Head of caudate nucleus (tissue), 42 donors: ENCODE measurements at places on chromosomes 5 and 9.

DNA sequence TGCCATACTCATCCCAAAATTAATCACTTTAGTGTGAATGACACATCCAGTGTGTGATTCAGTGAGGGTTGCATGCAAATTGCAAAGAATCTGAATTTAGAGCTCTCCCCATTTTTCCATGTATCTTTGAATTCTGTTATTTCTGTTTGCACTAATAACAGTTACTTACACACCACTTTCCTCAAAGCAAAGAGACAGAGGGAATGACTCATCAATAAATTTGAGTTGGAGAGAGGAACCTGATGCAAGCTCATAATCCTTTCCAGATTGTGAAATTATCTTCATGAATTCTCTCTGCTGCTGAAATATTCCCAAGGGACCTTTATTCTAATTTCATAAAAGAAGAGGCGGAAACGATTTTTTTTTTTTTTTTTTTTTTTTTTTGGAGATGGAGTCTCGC lies 204.8 kb downstream of the CDH9 start:
- DNase-seq: no peak

- DNase-seq: no peak
These were observed 161.0 kb downstream of the SLC28A3 start for GRCh38 chr9:84179531-84179930.

DNA sequence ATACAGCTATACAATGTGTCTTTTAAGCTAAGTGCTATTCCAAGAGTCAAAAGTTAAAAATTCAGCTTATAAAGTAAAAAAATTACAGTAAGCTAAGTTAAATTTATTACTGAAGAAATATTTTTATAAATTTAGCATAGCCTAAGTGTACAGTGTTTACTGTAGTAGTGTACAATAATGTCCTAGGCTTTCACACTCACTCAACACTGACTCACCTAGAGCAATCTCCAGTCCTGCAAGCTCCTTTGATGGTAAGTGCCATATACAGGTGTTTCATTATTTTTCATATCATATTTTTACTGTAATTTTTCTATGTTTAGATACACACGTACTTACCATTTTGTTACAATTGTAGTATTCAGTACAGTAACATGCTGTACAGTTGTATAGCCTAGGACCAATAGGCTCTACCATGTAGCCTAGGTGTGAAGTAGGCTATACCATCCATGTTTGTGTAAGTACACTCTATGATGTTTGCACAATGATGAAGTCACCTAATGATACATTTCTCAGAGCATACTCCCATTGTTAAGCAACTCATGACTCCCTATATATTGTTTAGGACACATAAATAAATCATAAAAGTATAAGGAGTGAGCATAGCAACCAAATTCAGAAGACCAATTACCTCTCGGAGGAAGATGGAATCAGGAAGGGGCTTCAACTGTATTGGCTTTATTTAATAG lies 165.1 kb upstream of the SLC30A5 start:
- DNase-seq: no peak

DNA sequence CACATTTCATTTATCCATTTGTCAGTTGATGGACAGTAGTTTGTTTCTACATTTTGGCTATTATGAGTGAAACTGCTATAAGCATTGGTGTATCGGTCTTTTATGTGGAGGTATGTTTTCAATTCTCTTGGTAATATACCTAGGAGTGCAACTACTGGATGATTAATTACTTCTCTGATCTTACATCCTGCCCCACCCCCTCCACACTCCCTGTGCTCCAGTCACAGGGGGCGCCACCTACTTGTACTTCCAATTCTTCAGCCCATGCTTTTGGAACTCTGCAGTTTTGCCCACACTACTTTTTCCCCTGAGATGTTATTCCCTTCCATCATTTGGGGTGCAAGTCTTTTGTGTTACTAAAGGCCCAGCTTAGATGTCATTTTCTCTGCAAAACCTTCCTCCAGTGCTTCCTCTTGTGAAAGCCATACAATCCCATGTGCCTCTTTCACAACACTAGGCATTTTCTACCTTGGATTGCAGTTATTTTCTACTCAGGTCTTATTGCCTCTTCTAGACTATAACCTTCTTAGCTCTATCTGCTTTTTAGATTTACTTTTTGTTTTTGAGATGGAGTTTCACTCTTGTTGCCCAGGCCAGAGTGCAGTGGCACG lies 42.1 kb downstream of the SEC61B start:
- DNase-seq: no peak

DNA sequence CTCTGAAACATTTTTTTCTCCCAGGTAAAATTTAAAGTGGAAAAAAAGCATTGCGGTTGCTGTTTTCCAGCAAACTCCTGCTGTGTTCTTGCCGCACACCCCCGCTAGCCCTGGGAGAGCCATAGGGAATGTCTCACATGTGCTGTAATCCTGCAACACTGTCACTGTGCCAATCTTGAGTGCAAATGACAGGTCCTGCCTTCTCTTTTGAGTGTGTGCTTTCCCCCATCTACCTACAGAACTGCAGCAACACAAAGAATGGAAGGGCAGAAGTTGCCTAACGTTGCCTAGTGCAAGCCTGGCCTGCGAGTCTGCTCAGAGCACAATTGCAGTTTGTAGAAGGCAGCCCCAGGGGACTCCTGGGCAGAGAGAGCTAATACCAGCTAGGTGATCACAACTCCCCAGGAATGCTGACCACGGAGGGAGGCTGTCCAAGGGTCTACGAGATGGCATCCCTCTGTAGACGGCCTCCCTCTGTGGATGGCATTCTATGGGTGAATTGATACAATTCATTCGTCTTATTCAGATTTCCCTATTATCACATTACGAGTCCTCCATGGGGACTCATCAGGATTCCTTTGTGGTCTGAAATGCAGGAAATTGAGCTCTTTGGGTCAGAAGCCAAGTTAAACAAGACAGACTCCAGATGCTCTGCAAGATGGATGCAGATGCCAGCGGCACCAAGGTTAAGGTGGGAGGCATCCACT lies 172.6 kb upstream of the S1PR3 start:
- DNase-seq: no peak

- no peak for DNase-seq
These were observed 34.0 kb downstream of the RASGEF1C start for GRCh38 chr5:180175015-180175431.

DNA sequence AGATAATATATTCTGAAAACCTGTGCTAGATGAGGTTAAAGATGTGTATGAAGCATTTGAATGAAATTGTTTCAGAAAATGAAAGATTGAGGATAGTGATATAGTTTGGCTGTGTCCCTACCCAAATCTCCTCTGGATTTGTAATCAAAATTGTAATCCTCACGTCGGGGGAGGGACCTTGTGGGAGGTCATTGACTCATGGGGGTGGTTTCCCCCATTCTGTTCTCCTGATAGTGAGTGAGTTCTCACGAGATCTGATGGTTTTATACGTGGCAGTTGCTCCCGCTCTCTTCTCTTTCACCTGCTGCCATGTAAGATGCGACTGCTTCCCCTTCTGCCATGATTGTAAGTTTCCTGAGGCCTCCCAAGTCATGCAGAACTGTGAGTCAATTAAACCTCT lies 2.0 kb upstream of the TEX48 start:
- DNase-seq: no peak

GRCh38 chr9:36913393-36914211 lies 120.5 kb downstream of the PAX5 start:
- DNase-seq: no peak

DNA sequence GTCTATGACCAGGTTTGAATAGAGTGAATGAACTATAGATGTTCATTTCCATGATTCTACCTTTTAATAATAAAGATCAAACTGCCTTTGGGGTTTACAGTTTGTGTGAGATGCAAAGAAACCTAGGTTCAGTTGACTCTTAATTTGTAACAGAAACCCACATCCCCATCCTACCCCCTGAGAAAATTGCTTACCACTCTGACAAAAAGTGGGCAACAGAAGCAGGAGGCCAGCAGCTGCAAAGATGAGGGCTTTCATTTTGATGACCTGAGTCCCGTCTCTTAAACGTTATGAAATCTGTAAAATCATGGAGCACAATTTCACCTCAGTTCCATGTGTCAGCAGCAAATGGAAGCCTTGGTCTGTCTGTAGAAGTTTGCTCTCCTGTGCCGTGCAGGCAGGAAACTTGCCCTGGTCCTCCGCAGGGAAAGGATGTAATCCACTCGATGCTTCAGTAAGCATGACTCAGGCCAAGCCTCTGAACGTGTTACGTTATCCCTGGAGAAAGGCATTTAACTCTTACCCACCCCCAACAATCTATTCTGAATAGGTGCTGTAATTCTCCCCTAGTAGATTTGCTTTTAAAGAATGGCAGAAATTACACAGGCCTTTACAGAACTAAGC lies at the start of gene F2RL2:
TSS of gene F2RL2 (minus strand) at position 431 of the 624 bp plus-strand sequence. CDS start at position 258, 173 bp downstream.
- no peak for DNase-seq

DNA sequence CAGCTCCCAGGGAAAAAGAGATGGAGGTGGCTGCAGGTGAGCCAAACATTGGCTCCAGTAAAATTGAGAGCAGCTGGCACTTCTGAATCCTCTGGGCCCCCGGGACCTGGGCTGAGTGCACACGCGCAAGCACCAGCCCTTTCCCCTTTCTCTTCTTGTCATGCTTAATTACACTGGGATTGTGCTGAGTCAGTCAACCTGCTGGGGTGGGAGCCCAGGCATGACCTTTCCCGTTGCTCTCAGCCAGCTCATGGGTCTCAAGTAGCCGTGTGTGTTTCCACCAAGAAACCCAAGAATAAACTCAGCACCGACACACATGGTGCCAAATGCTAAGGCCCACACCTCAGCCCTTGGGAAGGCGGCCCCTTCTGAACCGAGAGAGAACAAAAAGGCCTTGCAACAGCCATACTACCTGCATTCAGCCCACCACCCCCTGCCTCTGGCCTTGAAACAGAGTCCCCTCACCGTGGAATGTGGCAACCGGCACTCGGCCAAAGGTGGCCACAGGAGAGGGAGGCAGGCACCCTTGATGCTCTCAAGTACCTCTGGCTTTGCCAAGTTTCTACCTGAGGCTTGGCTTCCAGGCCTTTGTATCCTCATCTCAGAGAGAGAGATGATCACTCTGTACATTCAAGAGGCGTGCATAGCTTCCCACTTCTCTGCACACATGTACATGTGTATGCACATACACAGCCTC lies 28.1 kb downstream of the SLIT3 start:
- DNase-seq: no peak

DNA sequence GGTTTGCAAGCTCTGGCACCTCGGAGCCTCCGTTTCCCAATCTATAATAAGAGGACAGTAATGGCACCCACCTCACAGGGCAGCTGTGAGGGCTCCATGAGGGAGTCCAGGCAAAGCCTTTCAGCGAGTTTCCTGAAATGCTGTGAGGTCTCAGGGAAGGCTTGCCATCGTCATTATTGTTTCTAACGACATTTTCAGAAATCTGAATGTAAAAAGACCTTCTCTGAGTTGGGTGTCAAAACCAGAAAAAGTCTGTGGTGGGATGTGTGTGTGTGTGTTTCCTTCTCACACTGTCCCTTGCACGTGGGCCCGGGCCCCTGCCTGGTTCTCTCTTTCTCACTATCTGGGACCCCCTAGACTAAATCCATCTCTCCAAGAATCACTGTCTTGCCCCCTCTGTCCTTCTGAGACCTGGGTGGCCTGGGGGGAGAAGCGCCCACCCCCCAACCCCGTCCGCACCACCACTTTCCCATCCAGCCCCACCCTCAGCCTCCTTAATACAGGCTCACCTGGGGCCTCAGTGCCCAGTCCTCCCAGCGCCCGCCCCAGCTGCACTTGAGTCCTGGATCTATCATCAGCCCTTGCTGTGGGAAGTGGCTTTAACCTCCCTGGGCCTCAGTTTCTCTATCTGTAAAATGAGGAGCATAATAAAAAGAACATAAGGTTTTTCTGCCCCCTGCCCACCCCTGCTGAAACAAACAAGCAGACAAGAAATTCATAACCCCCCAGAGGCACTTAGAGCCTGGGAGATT lies 180.3 kb downstream of the C9orf50 start:
- no peak for DNase-seq

- DNase-seq: no peak
These were observed 4.2 kb upstream of the PFN3 start for GRCh38 chr5:177404641-177405179.

GRCh38 chr5:154059039-154059430 lies 20.3 kb downstream of the MFAP3 start:
- no peak for DNase-seq

GRCh38 chr5:138784590-138784989 lies 31.4 kb downstream of the CTNNA1 start:
- no peak for DNase-seq

- DNase-seq: no peak
These were observed 101.1 kb downstream of the APBA1 start for GRCh38 chr9:69571032-69571431.

DNA sequence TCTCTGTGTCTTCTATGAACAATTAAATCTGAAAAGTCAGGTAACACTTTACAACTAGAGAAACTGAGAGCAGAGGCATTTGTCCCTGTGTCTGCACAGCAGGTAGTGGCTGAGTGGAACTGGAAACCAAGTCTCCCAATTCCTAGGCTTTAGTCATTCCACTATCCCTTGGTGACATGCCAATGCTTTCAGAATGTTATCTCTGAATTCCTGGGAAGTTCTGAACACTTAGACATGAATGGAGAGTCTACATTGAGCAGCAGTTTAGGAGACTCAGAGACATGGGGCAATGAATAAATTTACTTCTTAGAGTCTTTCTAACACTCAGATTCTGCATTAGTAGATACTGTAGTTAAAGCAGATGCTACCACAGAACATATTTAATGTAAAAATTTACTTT lies 94.8 kb upstream of the APC start:
- DNase-seq: no peak

DNA sequence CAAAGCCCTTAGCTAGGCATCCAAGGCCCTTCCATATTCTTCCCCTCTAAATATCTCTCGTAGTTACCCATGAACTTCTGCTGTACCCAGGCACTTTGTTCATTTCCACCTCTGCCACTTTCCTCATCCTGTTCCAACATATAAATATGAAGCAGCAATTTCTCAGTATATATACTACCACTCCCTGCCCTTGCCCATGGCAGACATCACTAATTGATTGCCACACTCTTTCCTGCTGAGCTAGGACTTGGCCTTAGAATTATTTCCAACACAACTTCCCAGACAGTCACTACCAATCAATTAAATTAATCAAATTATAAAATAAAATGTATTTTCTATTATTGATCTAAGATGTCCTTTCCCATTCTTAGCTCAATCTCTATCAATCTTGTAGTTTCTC lies 8.5 kb downstream of the INSYN2B start:
- DNase-seq: no peak

DNA sequence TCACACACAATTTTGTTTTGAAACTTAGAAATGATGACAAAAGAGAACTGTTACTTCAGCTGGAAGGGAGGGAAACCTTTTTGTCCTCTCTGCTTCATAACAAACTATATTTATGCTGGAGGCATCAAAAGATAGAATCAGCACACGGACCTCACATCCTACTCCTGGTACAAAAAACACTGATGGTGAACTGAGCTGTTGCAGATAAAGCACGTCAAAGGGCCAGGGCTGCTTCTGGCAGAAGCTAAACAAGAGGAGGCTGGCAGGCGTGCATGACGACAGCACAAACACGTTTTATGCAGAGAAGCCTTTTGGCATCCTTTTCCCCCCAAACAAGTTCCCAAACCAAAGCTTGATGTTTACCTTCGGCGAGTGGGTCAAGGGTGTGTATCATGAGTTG lies 169.6 kb downstream of the SLC24A2 start:
- peak; percentile 48 for DNase-seq

DNA sequence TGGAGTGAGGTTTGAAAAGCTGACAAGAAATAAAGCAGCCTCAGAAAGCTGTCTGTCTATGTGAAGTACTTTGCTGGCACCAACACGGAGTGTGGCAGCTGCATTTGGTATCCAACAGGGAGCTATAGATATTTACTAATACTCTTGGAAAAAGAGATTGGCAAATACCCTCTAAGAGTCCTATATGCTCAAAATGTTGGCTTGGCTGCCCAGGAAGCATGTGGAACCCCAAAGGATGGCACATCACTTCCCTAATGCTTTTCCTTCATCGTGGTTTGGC lies 398.3 kb downstream of the TLE4 start:
- DNase-seq: no peak

GRCh38 chr5:74064225-74064624 lies 438.2 kb downstream of the ARHGEF28 start:
- DNase-seq: no peak
